Erythroblast (primary cell): ENCODE measurements at places on chromosomes 1 and 21.

DNA sequence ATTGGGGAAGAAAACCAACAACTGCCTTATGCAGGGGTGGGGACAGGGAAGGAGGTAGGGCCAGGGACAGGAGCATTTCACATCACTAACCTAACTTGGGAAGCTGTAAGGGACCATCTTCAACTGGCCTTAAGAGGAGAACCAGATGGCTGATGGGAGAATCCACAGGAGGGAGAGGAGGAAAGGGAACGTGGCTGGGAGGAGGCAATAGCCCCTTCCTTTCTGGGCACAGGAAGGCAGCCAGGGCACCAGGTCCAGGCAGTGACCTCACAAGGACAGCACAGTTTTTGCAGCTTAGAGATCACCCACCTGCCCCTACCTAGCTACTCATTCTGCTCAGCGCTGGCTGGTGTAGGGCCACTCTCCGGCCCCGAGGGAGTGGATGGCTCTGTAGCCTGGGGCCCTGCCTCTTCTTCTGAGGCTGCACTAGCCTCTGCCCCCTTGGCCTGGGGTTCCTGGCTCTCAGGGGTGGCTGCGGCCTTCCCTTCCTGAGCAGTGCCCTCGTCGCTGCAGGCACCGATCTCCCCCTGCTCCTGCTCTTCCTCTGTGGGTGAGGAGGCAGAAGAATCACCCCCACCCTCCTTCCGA lies 1.7 kb downstream of the MARCKSL1 start:
- DNase-seq: no peak

DNA sequence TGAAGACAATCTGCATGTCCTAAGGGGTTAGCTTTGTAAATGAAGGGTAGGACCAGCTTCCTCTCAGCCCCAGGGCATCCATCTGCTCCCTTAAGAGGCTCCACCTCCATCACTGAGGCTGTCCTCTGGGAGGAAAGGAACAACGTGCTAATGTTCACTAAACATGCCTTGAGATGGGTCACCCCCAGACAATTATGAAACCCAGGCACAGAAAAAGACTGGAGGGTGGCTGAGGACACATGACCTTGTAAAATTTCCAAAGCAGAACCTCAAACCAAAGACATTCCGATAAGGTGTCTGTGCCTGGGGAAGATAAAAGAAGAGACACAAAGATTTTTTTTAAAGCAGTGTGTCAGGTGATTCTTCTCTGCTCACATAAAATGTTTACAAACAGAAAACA lies 37.6 kb upstream of the ZNF124 start:
- peak; percentile 21 for DNase-seq

GRCh38 chr1:192453360-192453992 lies 122.1 kb upstream of the RGS1 start:
- no peak for DNase-seq

DNA sequence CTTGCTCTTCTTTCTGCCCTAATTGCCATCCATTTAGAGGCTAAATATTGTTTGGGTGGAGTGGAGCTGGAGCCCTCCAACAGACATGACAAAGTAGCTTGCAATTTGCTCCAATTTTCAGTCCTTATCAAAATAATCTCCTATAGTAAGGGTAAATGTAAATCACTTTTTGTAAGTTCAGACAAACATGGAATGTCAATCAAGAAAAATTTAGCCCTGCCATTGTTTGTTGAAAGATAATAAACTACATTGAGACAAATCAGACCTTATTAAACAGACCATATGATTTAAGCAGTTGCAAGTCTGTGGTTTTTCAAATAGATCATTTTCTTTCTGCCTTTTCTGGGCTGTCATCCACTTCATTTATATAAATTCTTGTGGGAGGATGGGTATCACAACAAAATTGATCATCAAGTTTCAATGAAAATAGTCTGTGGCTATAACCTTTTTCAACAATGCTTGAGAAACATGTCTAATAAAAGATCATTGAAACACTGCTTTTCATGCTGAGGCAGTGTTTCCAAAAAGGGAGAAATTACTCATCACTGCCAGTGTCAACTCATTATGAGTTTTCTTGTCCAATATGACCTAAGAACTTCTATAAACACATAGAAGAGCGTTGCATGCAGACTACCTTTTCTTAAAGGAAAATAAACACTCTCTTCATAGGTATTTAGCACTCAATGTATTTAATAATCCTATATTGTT lies 1152.0 kb upstream of the B3GALT2 start:
- DNase-seq: no peak

DNA sequence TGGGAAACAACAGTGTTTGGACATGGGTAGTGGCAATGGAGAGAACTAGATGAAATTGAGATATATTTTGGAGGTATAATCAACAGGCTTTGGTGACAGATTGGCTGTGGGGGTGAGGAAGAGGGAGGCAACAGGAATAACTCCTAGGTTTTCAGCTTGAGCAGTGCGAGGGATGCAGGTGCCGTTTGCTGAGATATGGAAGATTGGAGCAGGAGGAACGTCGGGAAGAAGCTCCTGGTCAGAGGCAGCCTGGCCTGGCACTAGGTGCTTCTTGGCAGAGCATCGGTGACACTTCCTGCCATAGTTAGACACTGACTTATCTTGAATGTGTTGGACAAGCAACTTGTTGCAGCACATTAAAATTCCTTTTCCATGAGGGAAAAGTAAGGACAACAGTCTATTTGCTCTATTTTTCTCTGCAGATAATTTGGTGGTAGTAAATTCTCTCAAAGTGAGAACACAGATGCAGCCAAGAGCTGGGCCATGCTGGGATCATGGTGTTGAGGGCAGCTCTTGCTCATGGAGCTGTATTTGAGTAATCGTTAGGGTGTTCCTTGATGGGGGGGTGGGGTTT lies 21.5 kb upstream of the MYSM1 start:
- no peak for DNase-seq

DNA sequence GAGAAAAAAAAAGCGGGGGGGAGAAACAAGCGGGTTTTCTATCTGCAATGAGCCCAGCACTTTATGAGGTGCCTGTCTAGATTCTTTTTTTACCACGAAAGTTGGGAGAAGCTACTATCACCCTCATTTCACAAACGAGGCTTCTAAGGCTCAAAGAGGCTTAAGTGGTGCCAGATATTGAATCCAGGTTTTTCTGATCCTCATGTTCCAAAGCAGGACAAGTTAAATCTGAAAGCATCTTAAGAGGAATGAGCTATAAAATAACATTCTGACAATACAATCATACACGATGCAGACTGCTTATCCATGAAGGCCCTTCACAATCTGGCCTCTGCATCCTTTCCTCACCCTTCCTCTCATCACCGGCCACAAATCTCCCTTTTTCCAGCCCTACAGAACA lies 549.1 kb downstream of the SMYD3 start:
- no peak for DNase-seq

DNA sequence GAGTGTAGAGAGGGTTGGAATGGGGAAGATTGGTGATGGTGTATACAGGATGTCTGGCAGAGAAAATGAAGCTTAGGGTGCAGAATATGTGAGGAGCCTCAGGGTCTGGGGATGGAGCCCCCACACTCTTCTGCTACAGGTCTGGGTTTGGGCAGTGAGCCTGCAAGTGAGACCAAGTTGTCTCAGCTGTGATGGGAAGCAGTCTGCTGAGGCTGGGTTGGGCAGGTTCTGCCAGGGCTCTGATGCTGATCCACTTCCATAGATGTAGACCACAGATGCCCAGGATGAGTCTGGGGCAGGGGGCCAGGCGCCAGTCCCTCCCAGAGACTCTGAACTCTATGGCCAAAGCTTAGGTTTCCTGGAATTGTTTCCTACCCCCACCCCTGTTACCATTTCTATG lies 516.9 kb downstream of the PTPRU start:
- DNase-seq: no peak

DNA sequence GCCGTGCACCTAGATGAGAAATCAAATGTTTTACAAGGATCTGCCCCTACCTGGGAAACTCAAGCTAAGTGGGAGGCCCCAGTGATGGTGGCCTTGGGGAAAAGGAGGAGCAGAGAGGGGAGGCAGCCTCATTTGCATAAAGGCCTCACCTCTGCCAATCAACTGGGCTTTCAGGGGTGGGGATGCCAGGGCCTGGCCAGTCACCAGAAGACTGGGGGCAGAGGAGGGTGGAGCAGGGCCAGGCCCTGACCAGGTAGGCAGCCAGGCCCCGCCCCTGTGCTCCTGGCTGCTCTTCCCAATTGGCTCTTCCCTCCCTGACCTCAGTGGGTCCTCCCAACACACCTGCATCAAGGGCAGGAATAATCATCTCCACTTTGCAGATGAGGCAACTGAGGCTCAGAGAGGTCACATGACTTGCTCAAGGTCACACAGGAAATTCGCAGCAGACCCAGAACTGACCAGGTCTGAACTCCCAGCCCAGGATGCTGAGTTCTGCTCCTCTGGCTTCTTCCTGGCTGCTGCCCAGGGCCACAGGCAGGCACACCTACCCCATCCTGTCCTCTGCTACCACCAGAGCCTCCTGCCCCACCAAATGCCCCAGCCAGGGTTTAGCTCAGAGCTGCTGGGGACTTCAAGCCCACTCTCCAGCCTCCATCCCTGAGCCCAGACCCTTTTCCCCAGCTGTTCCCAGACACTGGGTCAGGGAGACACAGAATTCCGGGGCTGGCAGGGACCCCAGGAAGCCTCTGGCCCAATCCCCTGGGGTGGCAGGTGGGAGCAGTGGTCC lies 677.9 kb downstream of the MATN1 start:
- no peak for DNase-seq

- no peak for DNase-seq
Observed at GRCh38 chr1:68204977-68205630, 27.2 kb downstream of the WLS start.

DNA sequence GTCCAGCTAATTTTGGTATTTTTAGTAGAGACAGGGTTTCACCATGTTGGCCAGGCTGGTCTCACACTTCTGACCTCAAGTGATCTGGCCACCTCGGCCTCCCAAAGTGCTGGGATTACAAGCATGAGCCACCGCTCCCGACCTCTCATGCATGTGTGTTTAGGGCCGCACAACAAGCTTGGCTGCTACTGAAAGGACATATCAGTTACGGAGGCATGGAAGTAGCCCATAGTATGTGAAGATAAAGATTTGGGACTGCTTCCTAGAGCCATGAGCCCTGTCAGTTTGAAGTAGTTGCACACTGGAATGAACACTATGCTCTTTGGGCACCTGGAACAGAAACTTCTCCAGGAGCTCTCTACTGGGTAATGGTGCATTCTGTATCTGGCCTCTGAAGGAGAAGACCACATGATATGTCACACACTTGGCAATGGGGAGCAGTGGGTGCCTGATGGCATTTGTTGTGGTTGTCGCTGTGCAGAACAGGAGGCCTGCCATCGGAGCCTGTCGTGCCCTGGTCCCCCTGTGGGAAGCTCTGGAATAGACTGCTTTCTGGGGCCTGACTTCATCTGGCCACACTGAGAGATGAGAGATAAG lies 144.7 kb upstream of the KIF26B start:
- no peak for DNase-seq

- DNase-seq: no peak
Observed at GRCh38 chr21:28922368-28922767, 70.3 kb downstream of the LTN1 start.

GRCh38 chr1:150927624-150928023 lies 1.5 kb downstream of the SETDB1 start:
- DNase-seq: no peak

DNA sequence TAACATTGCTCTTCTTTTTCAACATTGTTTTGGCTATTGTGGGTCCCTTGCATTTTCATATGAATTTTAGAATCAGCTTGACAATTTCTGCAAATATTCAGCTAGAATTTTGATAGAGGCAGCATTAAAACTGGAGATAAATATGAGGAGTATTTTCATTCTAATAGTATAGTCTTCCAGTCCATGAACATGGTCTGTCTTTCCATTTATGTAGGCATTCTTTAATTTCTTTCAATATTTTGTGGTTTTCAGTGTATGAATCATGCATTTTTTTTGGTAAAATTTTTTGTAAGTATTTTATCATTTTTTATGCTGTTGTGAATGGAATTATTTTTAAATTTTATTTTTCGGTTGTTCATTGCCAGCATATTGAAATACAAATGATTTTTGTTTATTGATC lies 97.2 kb downstream of the DNAH14 start:
- DNase-seq: no peak

GRCh38 chr1:156528875-156529425 lies 28.4 kb upstream of the MEF2D start:
- no peak for DNase-seq

DNA sequence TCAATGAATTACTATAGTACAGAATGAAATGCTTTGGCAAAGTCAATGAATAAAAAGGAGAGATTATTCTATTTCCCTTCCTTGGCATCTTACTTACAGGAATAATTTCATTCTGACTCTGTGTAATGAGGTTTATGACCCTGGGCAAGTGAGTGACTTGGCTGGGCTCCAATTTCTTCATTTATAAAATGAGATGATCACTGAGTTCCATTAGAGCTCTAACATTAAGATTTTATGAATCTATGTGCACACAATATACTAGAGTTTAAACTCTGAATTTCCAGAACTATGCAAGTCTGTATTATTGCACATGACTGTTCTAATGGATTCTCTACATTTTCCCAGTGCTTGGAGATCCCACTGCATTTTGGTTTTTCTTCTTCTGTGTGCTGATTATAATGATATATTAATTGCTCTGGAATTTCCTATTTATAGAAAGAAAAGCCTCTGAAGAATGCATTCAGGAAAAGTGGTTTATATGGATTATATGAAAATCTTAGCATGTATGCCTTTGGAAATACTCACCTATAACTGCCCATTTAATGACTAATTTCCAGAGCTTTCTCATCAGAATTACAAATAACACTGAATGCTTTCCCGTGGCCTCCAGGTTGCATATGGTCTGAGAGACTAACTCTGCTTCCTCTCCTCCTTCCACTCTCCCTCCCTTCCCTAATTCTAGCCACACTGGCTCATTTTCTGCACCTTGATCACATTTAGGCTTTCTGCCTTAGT lies 97.4 kb upstream of the CHRM3 start:
- DNase-seq: no peak

DNA sequence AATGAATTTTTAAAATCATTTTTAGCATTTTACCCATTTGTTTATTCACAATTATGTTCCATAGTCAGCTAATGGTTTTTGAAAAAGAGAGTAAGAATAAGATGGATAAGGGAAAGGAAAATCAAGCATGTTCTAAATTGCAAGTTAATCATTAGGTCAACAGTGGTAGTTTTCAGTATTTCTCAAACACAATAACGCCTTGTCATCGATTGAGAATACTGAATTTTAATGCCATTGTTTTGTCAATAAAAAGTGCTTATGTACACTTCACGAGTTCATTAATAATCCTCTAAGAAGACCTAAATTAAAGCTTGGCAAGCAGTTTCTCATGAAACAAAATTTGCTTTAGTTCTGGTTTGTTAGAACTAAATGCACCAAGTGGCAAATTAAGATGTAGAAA lies 100.3 kb downstream of the RERE start:
- DNase-seq: no peak

DNA sequence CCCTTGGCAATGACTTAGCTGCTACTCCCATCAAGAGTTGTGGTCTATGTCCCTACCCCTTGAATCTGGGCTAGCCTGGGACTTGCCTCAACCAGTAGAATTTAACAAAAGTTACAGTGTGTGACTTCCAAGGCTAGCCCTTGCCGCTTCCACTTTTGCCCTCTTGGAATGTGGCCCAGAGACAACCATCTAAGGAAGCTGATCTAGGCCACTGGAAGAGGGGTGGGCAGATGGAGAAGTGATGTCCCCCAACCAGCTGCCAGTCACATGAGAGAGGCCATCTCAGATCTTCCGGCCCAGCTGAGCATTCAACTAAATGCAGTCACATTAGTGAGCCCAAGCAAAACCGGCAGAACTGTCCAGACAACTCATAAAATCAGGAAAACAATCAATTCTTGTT lies 115.1 kb downstream of the TOMM20 start:
- DNase-seq: no peak
